ENCODE measurements at places on chromosomes 1 and 21. TPM values are rescaled to one million over a fixed set of nuclear protein-coding genes. Genes with fewer than 3 reads are reported as not detected.

- no peak for DNase-seq
These were observed 856 bp upstream of the GREM2 start for GRCh38 chr1:240612811-240613210.

Gene HHIPL2
- total RNA-seq, result 0.19 TPM

GRCh38 chr1:85579622-85580021, 939 bp upstream of the CCN1 start:
- DNase-seq, result no peak

Gene OLFML3
- 6.3 TPM for total RNA-seq

DNA sequence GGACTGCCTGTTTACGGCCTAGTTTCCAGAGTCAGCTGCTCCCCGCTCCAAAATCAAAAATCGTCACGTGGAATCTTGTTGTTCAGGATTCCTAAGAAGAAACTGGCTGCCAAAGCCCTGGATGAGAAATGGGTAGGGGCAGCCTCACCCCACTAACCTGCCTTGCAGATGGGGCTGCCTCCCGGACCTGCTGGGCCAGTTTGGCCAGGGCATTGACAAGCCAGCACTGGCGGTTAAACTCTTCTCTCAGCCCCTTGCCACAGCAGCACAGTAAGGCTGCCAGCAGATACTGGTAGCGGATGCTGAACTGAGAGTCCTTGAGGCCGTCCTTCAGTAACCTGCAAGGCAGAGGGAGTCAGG, 31.6 kb upstream of the PPP1R15B start:
- no peak for DNase-seq

Gene ATP1A4
- total RNA-seq, result 1.6 TPM

Gene RPTN
- not detected for total RNA-seq

Gene NBPF15
- total RNA-seq, result 18.1 TPM

GRCh38 chr1:2053217-2053616, 3.0 kb downstream of the PRKCZ start:
- DNase-seq, result no peak

GRCh38 chr1:50422946-50423669, at the start of gene DMRTA2:
TSS of gene DMRTA2 (minus strand) at chr1:50423443. CDS start at chr1:50421536, 1,907 bp downstream.
- no peak for DNase-seq

Gene ADGRL4
- total RNA-seq, result 4.7 TPM

Measured in dorsolateral prefrontal cortex (tissue), 122 donors.